ENCODE measurements at places on chromosomes 3 and 15. TPM values are rescaled to one million over a fixed set of nuclear protein-coding genes. Genes with fewer than 3 reads are reported as not detected.

MUSTN1 gene
- total RNA-seq = 1.2 TPM

RBPMS2 gene
- total RNA-seq = 4.7 TPM

DNA sequence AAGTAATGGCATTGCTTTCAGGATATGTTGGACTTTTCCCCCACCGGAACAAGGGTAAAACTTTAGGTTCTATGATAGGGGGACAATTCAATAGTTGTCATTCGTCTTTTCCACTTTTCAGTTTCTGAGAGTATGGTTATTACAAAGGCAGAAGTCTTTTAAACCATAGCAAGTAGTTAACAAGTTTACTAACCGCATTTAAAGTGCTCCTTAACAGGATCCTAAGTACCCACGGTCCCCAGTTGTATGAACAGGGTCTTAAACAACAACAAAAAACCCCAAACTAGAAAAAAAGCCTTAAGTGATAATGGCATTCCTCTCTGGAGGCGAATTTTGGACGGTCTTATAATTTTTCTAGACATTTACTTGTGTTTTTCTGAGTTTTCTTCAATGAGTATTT, 831 bp downstream of the IFT57 start:
- no peak for DNase-seq

DNA sequence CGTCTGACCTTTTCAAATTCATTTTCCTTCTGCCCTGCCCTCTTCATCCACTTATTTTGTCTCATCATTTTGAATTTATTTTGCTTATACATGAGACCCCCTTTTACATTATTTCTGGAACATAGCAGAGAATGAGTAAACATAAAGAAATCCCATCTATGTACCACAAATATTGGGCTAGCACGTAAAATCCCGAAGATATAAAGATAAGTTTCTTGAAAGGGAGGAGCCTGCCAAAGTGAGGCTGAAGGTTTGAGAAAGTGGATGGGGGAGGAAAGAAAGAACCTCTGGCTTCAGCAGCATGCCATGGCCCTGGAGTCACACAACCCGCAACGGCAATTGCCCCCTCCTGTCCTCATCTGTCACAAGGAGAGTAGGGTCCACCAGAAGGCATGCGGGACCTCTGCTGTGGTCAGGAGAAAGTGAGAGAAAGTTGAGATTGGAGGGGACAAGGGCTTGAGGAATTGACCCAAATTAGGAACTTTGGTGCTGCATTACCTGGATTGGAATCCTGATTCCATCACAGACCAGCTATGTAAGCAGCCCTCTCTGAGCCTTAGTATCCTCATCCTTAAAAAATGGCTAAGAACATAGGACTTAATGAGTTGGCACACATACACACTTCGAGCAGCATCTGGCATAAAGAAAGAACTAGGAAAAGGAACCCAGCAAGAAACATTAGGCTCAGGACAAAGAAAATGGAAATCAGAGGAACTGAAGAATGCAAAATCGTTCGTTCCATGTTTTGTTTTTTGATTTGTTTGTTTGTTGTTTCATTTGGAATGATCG, 53.7 kb upstream of the GYG1 start:
- no peak for DNase-seq

DNA sequence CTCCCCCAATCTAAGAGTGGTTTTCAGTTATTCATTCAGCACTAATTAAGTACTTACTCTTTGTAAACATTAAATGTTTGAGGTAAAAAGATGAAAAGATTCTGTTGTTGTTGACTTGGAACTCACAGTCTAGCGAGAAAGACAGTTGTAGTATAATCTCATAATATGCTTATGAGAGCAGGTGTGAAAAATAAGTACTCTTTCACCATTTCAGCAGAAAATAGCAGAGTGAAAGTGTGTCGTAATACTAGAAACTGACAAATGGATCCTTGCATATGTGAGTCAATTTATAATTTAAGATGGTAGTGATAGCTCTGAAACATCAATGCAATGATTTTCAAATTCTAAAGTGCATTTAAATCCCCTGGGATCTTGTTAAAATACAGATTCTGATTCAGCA, 618.8 kb upstream of the CCDC54 start:
- DNase-seq = no peak

GOLGA6L9 gene
- total RNA-seq = 2.7 TPM

GRCh38 chr3:112119962-112120836, 12.8 kb downstream of the GCSAM start:
- no peak for DNase-seq

- DNase-seq = no peak
Observed at GRCh38 chr3:35737934-35738706, 98.8 kb downstream of the ARPP21 start.

DNA sequence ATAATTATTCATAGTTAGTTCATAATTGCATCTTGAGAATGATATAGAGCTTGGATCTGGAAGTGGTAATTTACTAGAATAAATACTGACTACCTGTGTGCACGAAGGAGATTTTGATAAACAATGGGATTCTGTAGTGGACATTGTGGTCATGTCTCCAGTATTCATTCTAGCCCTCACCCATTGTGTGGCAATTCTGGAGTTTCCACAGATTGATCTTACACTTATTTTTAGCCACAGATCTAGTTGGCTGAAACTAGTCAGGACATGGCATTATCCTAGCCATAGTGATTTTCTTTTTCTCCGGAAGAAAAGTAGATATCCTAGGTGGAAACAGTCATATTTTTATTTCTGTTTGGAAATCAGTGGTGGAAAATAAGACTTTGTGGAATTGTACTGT, 833.1 kb downstream of the NAALADL2 start:
- DNase-seq = no peak

ZNF770 gene
- 36.7 TPM for total RNA-seq

TEX9 gene
- total RNA-seq = 7.0 TPM

GRCh38 chr3:166205158-166205557, 367.9 kb upstream of the BCHE start:
- peak; percentile 13 for DNase-seq

DNA sequence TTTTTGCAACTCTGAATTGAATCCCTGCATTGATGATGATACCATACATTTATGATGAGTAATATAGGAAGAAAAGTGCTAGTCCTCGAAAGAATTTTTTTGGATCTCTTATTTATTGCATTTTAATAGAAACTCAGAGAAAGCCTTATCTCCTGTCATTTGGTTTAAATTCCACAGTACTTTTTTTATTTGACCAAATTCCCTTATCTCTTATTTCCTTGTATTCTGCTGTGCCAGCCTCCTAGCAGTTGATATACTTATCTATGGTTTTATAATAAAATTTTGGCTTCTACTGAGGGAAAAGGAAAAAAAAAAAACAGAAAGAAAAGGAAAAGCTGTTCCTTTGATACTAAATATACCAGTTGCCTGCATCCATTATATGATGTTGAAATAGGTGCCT, 535.1 kb upstream of the NR2F2 start:
- DNase-seq = no peak

- no peak for DNase-seq
Observed at GRCh38 chr15:74793135-74794028, 11.5 kb downstream of the CSK start.

CYP8B1 gene
- not detected for total RNA-seq

SEMA3F gene
- 56.2 TPM for total RNA-seq

GPR62 gene
- total RNA-seq = not detected

GATA2 gene
- 16.5 TPM for total RNA-seq

GRCh38 chr15:90364251-90364650, 12.2 kb downstream of the ZNF774 start:
- DNase-seq = no peak

DNA sequence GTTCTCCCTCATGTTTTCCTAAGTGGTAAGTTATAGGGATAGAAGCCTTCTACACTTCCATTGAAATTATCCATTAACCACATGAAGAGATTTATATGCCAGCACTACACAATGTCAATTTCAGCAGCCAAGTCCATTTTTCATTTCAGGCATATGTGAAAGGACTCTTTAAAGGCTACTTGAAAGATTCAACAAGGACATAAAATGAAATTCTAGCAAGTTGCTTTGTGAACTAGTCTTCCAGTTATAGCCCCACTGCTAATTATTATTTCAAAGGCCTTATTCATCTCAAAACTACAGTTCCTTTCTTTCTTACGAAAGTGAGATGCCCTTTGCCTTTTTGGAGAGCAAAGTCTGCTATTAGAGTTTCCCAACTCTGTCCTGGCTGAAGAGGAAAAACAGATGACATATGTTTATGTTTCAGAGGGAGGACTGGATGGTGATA, 66.0 kb upstream of the SLC2A2 start:
- peak; percentile 80 for DNase-seq

DNA sequence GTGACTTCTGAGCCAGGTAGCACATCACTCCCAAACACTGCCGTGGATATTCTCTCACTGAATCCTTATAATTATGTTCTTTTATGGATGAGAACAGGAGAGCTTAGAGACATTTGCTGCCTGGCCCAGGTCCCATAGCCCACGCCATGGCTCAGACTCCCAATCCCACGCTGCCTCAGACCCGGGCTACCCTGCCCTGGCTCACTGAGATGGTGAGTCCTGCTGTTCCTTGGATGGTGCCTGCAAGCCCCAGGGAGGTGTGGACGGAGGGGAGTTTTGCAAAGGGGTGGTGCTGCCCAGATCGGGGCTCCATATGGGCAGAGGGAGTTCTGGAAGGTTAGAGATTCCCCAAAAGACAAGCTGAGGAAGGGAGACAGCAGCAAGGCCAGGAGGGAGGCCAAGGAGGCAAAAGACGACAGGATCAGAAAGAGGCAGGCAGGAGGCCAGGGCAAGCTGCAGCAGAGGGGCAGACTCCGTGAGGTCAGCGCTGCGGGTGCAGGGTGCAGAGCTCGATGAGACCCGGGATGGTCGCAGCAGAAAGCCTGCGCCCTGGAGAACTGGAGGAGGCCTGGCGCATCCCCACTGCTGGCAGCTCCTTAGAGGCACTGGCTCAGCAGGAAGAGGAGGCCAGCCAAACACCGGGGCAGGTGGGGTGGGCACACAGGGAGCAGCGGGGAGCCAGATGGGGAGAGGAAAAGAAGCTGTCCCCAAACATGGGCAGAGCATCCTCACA, 95.7 kb upstream of the ALDH1A3 start:
- DNase-seq = peak; percentile 72

DNA sequence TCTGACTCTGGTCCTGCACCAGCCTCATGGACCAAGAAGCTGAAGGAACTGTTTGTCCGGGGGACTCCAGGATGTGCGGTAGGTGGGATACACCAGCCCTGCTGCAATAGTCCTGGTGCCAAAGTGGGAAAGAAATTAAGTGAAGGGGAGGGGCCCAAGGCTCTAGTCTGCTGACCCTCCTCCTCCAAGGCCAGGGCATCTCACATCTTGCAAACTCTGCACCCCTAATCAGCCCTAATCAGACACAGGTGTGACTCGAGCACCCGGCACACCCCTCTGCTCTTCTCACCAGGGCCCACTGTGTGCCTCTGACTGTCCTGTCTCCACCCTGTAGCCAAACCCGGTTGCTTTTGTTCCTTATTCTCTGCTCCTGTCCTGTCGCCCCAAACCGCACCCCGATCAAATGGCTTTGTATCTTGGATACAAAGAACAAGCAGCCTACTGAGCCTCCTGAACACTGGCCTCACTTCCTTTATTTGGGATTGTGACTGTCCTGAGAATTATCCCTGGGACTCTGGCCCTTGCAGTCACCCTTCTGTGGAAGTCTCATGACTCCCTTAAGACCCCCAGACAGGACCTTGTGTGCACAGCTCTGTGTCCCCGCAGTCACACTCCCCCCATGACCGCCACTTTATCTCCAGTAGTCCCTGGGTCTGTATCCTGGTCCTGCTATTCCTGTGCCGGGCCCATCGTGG, 26.7 kb upstream of the SLC41A3 start:
- no peak for DNase-seq

TAGLN3 gene
- 0.50 TPM for total RNA-seq

DUOXA1 gene
- 135 TPM for total RNA-seq

GRCh38 chr3:34260271-34261000, 462.0 kb downstream of the PDCD6IP start:
- peak; percentile 65 for DNase-seq

DNA sequence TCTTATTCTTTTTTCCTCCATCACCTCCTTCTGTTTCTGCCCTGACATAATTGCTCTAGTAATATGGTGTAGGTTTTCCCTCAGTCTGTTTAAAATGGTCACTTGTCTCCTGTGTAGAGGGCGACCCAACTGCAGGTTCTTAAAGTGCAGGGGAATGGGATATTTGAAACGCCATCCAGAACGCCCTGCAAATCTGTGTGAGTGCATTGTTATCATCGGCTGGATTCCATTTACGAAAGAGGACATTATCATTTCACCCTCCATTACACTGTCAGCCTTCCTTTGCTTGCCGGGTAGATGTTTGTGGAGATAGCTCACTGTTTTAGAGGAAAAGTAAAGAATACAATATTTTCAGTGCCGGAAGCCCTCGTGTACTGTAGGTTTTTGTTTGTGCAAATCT, 354.0 kb downstream of the LRTM1 start:
- no peak for DNase-seq

GRCh38 chr3:98573181-98573728, 20.2 kb downstream of the CPOX start:
- DNase-seq = no peak

GRCh38 chr3:25831578-25831977, 41.7 kb downstream of the OXSM start:
- no peak for DNase-seq

DNA sequence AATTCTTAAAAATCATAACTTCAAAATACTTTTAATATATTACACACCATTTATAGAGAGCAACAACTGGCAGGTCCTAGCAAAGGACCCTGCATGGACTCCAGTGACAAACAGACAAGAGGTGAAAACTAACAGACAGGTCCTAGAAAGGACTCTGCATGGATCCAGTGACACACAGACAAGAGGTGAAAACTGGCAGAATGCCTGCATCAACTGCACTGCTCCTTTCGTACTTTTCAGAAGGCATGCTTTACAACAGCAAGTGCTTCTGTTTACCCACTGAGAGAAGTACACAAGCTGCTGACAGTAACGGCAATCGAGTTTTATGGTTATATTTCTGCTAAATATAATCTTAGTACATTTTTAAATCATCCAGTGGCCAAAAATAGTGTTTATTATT, 24.3 kb upstream of the GP5 start:
- DNase-seq = no peak

DNA sequence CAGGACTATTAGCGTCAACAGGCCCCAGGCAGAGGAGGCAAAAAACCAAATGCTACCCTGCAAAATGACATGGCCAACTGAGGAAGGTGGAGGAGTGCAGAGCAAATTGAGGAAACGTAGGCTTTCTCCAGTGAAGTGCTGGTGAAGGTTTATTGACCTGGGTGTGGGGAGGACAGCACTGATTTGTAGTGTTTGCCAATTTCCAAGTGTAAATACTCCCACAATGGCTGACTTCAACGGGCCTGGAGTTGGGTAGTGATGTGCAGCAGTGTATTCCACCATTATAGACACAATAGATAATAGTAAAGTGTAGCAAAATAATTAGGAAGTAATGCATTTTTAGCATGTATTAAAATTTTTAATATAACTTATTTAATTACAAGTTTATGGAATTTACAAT, 32.2 kb upstream of the TPM1 start:
- no peak for DNase-seq
